ENCODE measurements at places on chromosomes 5 and 9. TPM values are rescaled to one million over a fixed set of nuclear protein-coding genes. Genes with fewer than 3 reads are reported as not detected.

The WWC1 gene
- 2.7 TPM for total RNA-seq

The NEK6 gene
- total RNA-seq: 9.2 TPM

The ADAMTS13 gene
- 2.4 TPM for total RNA-seq

The DNAH5 gene
- not detected for total RNA-seq

The NR6A1 gene
- total RNA-seq: 1.9 TPM

The CLIC3 gene
- total RNA-seq: 11.8 TPM

The ANKRD20A1 gene
- 1.9 TPM for total RNA-seq

The CCDC152 gene
- 0.89 TPM for total RNA-seq

The NEUROG1 gene
- not detected for total RNA-seq

The IFT74 gene
- 9.0 TPM for total RNA-seq

The PCDHGA1 gene
- total RNA-seq: 2.0 TPM

The CHMP5 gene
- total RNA-seq: 51.1 TPM

The STKLD1 gene
- total RNA-seq: not detected

The MAMDC2 gene
- 32.5 TPM for total RNA-seq

The PCDHB15 gene
- 5.3 TPM for total RNA-seq

The OMD gene
- total RNA-seq: 26.5 TPM

The SLIT3 gene
- total RNA-seq: 66.1 TPM

Data from right atrium auricular region (tissue), 2 donors.